ENCODE measurements at places on chromosomes 13 and 19.

DNA sequence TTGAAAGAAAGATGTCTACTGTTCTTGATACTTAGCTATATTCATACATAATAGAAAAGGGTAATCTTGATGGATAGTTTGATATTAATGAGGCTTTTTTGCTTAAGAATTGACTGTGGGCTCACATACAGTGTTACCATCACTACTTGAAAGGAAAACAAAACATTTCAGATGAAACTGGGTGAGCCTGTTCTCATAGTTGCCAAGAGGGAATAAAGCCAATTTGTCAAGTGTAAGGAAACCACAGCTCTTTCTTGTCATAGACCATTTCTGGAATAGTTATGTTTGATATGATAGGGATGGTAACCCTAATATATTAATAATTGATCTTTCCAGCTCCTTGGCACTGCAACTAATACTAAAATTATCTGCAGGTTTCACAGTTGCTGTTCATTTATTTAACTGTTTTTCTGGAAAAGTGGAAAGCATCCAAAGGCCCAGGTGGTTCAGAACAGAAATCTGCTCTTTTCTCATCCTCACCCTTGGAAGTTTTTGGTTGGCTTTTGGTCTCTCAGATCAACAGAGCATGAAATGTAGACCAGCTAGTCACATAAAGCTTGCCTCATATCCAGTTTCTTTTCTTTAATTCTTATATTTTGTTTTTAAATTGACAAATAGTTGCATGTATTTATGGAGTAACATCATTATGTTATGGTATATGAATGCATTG is 43.2 kb downstream of the ARHGEF7 start:
- DNase-seq: no peak

DNA sequence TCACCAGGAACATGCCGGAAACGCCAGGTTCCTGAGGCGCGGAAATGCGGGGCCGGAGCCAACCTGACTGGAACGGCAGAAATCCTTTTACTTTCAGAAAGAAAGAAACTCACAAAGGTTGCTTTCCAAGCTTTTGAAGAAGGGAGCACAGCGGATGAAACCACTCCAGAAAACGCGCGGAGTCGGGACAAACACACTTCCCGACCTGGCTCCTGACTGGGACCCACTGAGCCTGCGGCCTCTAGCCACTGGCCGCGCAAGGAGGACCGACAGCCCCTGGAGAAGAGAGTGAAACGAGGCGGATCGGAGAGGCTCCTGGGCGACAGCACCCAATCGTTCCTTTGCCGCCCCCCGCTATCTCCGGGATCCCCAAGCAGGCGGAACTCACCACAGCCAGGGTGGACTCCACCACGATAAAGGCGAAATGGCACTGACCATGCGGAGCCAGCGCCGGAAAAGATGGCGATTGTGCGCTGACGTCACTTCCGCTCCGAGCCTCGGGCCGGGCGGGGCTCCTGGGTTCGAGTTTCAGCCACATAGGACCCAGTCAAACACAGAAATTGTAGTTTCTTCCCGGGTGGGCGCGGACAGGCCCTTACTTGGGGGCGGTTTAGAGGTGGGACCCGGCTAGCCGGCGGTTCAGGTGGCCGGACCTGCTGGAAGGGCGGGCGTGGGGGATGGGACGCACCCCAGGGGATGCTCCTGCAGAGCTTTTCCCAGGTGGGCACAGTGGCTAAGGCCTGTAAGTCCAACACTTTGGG is at the start of gene ZNF121:
ZNF121 (minus strand) TSS at position 432 of the 761 bp plus-strand sequence. CDS start 16,407 bp downstream, outside the sequence.
- DNase-seq: peak; percentile 83

GRCh38 chr13:24625331-24625731 is 54.9 kb upstream of the ATP12A start:
- no peak for DNase-seq

DNA sequence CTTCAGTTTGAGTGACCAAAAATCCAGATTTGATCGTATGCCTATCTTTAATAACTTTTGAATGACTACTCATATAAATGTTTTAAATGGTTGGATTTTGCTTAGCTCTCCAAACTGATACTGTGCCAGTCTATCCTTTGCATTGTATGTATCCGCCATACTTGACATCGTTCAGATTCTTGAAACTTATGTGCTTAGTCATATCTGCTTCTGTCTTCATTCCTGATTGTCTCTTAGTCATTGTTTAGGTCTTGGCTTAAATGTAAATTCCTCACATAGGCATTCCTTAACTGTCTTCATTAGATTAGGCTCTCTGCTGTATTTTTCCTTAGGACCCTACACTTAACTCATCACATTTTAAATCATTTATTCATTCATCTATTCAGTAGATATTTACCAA is 126.0 kb downstream of the PCCA start:
- no peak for DNase-seq

- DNase-seq: no peak
Measured at GRCh38 chr13:92821324-92821723, 405.3 kb upstream of the GPC6 start.

DNA sequence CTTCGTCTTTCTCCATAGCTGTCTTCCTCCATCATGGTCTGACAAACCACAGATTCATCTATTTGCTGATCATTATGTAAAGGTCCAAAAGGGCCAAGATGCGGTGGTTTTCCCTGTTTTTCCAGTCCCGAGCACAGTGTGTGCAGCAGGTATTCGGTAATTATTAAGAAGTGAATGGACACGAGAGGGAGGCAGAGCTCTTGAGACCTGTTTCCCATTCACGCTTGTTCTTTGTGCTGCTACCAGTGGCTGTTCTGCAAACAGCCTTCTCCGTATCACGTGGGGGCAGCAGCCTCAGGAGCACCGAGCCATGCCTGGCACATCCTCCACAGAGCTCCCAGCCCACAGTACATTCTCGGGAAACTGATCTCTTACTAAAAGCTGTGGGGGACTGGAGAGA is 50.3 kb downstream of the CCDC70 start:
- no peak for DNase-seq

- no peak for DNase-seq
Measured at GRCh38 chr13:49810567-49811526, 18.4 kb upstream of the KPNA3 start.

- no peak for DNase-seq
Measured at GRCh38 chr13:98896083-98896867, 81.6 kb downstream of the DOCK9 start.

GRCh38 chr13:99227909-99228688 is 27.4 kb downstream of the UBAC2 start:
- no peak for DNase-seq

- no peak for DNase-seq
Measured at GRCh38 chr13:32720026-32720425, 133.8 kb downstream of the PDS5B start.

All from NCI-H524 treated with DMSO at 0.1 percent for 48 hours (cell line).